Endothelial cell of umbilical vein (primary cell): ENCODE measurements at places on chromosomes 11 and 22. TPM values are rescaled to one million over a fixed set of nuclear protein-coding genes. Genes with fewer than 3 reads are reported as not detected.

Gene MAFF
- total RNA-seq: 59.5 and 61.2 TPM in 2 replicates

GRCh38 chr11:69012092-69013008 lies 696 bp downstream of the MRGPRF start:
- H3K27ac ChIP-seq: no peak overlapping the region
- DNase-seq: no peak
- H3K4me1 ChIP-seq: no peaks in the 10 kb centered on the region

GRCh38 chr11:7028141-7028540 lies 7.9 kb downstream of the NLRP14 start:
- no peaks in the 10 kb centered on the region for H3K36me3 ChIP-seq
- no peaks in the 10 kb centered on the region for H3K27me3 ChIP-seq
- H3K27ac ChIP-seq: no peak overlapping the region
- H3K4me3 ChIP-seq: no peak overlapping the region
- DNase-seq: no peak

GRCh38 chr11:36193290-36193619 lies 96.0 kb downstream of the COMMD9 start:
- H3K27me3 ChIP-seq: no peaks in the 10 kb centered on the region
- no peak overlapping the region for H3K27ac ChIP-seq
- DNase-seq: no peak
- no peak overlapping the region for H3K4me3 ChIP-seq
- no peaks in the 10 kb centered on the region for H3K36me3 ChIP-seq

DNA sequence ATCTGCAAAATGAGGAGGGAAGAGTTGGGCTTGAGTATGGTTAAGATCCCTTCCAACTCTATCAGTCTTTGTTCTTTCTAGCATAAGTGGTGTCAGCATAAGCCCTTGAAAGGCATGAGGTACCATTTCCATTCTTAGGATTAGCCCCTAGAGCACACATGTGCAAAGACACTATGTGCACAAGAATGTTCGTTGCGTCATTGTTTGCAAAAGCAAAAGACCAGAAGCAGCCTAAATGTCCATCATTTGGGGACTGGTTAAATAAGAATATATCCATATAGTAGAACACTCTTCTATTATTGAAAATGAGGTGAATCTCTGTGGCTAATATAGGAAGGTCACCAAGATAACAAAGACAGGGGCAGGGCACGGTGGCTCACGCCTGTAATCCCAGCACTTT lies 10.0 kb upstream of the KCTD14 start:
- H3K4me1 ChIP-seq: peaks cover 13% of the 10 kb centered on the region
- no peak overlapping the region for H3K4me3 ChIP-seq
- no peaks in the 10 kb centered on the region for H3K27me3 ChIP-seq
- DNase-seq: no peak
- H3K36me3 ChIP-seq: no peaks in the 10 kb centered on the region

Gene PIK3IP1
- 7.7 and 8.4 TPM in 2 replicates for total RNA-seq

Gene SLC35E4
- 15.3 TPM in 2 replicates for total RNA-seq

DNA sequence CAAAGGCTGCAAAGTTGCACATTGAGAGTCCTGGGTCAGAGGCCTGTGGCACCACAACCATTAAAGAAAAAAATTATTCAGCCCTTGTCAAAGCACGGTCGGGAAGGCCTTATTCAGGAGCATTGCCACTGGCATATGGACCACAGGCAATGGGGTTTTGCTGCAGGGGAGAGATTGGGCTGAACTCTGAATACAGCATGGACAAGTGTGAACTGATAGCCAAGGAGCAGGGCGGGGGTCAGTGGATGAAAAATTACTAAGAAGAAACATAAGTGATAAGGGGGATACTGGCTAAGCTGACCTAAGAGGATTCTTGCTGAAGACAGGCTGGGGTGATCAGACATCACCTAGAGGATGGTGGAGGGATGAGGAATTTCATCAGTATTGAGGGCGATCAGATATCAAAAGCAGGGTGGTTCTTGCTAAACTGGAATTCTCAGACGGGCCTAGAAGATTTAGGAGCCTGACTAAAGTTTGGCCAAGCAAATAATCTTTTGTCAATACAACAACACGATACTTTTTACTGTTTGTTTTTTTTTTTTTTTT lies 3.3 kb upstream of the DGCR8 start:
- no peaks in the 10 kb centered on the region for H3K36me3 ChIP-seq
- no peak for DNase-seq
- H3K27ac ChIP-seq: no peak overlapping the region
- H3K27me3 ChIP-seq: no peaks in the 10 kb centered on the region

DNA sequence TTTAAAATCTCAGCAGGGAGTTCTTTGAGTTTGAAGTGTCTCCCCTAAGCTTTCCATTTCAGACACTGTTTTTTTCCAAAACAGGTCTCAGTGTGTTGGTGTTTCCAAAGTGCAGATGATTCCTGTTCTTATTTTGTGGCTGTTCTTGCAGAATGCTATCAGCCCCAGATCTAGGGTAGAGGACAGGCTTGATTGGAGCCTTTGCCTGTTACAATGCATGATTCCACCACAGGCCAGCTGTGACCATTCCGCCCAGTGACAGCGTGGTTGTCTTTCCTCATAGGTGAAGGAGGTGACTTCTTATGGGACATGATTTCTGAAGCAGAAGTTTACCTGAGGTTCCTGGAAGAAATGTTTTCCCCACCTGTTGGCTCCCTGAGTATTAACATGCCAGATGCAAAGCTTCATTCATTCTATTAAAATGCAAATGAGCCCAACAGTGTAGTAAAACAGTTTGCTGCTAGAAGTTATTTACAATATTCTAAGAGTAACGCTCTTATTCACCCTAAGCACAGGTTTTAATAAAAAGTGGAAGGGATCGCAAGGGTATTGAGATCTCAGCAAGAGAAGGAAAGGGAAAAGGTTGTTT lies 36.9 kb upstream of the BIRC3 start:
- no peaks in the 10 kb centered on the region for H3K36me3 ChIP-seq
- H3K27ac ChIP-seq: no peak overlapping the region

Gene SLC29A2
- total RNA-seq: 4.8 and 5.2 TPM in 2 replicates

GRCh38 chr22:48089601-48090331 lies 1327.3 kb downstream of the TBC1D22A start:
- no peak overlapping the region for H3K4me3 ChIP-seq
- no peak for DNase-seq
- no peak overlapping the region for H3K27ac ChIP-seq
- no peaks in the 10 kb centered on the region for H3K27me3 ChIP-seq
- H3K4me1 ChIP-seq: no peaks in the 10 kb centered on the region

GRCh38 chr11:75272821-75273301 lies 32.3 kb downstream of the TPBGL start:
- DNase-seq: no peak
- peaks cover 15% of the 10 kb centered on the region for H3K4me1 ChIP-seq
- no peak overlapping the region for H3K4me3 ChIP-seq
- no peaks in the 10 kb centered on the region for H3K27me3 ChIP-seq
- peaks cover 5% of the 10 kb centered on the region for H3K36me3 ChIP-seq

GRCh38 chr11:10181811-10182210 lies 112.2 kb downstream of the SBF2 start:
- no peak overlapping the region for H3K4me3 ChIP-seq
- no peaks in the 10 kb centered on the region for H3K27me3 ChIP-seq
- no peaks in the 10 kb centered on the region for H3K36me3 ChIP-seq
- peak; percentile 48 for DNase-seq

Gene LDHAL6A
- total RNA-seq: not detected in 2 replicates

DNA sequence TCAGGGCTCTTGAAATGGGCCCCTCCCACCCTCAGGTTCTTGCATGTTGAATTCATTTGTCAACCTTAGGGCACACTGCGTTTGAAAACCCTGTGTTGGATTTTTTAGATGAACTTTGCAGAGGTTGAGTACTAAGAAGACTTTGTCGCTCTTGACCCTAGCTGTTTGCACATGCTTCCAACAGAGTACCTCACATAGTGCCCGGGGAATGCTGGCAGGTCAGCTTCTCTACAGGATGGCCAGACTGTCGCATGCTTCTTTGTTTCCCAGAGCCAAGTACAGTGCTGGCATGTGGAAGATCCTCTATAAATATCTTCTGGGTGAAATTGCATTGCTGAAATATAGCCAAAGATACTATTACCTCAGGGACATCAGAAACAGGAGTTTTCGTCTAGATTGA lies 59.9 kb downstream of the FAT3 start:
- no peaks in the 10 kb centered on the region for H3K36me3 ChIP-seq
- no peaks in the 10 kb centered on the region for H3K4me1 ChIP-seq
- no peaks in the 10 kb centered on the region for H3K27me3 ChIP-seq
- H3K27ac ChIP-seq: no peak overlapping the region
- no peak overlapping the region for H3K4me3 ChIP-seq

DNA sequence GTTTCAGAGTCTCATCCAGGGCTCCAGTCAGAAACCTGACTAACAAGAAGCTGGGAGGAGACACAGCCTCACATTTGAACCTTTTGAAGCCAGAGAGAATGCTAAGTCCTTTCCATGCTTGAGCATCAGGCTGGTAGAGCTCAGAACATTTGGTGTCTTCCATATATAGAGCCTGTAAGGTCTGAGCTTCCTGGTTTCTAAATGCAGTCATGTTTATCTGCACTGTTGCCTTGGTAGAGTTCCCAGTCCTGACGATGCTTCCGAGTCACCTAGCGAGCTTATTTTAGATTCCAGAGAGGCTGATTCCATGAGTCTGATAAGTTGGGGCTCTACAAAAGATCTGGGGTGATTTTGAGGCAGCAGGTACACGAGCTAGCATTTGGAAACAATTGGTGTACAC lies 68.4 kb upstream of the SORL1 start:
- no peak overlapping the region for H3K27ac ChIP-seq
- no peak for DNase-seq
- H3K27me3 ChIP-seq: no peaks in the 10 kb centered on the region
- H3K36me3 ChIP-seq: no peaks in the 10 kb centered on the region

DNA sequence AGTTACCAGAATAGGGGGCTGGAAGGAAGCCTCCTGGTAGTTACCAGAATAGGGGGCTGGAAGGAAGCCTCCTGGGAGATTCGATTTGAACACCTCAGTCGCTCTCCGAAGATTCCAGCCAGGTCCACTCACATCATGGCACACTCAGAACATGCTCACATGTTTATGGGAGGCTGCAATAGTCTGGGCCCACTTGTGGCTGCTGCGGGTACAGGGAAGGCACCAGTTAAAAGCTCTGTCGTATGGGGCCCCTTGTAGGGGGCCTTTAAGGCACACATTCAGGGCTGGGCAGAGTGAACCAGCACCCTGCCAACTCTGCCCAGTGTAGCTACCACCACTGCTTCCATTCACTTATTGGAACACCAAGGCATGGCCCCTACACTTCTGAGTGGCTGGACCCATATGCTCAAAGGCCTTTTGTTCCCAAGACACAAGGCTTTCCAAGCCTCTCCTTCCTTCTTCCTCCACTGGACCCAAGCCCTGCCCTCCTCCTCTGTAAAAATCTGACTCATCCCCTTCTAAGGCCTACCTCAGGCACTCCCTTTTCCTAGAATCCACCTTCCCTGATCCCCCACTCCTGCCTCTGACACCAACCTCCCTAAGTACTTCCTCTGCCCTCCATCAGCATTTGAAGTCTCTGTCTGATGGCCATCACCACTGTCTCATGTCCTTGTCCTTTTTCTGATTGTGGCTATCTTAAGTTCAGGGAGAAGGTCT lies 28.0 kb downstream of the USP35 start:
- H3K36me3 ChIP-seq: peaks cover 63% of the 10 kb centered on the region
- H3K4me1 ChIP-seq: no peaks in the 10 kb centered on the region
- no peak overlapping the region for H3K27ac ChIP-seq

Gene CLDN5
- total RNA-seq: 165 and 198 TPM in 2 replicates

Gene SCGB1C1
- not detected in 2 replicates for total RNA-seq

Gene ASPHD2
- 5.5 and 7.8 TPM in 2 replicates for total RNA-seq

- no peak overlapping the region for H3K27ac ChIP-seq
- no peak overlapping the region for H3K4me3 ChIP-seq
- no peaks in the 10 kb centered on the region for H3K36me3 ChIP-seq
- no peaks in the 10 kb centered on the region for H3K4me1 ChIP-seq
- H3K27me3 ChIP-seq: no peaks in the 10 kb centered on the region
Observed at GRCh38 chr11:4839851-4840549, 9.0 kb downstream of the OR51S1 start.

Gene CEND1
- 0.40 and 0.83 TPM in 2 replicates for total RNA-seq

DNA sequence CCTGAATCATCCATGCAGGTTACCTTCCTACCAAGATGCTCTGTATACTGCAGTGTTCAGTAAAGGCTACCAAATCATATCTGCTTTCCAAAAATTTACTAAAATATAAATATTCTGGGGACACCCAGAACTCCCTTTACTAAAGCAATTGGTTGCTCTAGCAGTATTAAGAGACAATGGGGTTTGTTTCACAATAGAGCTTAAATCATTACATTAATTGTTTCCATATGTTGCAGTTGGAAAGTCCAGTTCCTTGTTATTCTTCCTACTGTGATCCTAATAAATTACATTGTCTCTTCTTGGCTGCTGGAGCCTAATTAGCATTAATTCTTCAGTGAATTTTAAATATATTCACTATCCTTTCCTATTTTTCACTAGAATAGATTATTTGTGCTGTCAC lies 316.0 kb upstream of the MTNR1B start:
- H3K4me1 ChIP-seq: no peaks in the 10 kb centered on the region
- no peak overlapping the region for H3K4me3 ChIP-seq
- H3K27ac ChIP-seq: no peak overlapping the region

Gene CATSPERZ
- total RNA-seq: not detected in 2 replicates

Gene ZC3H7B
- total RNA-seq: 89.6 and 95.9 TPM in 2 replicates

- no peak for DNase-seq
- no peak overlapping the region for H3K4me3 ChIP-seq
- H3K36me3 ChIP-seq: no peaks in the 10 kb centered on the region
- no peaks in the 10 kb centered on the region for H3K27me3 ChIP-seq
- H3K4me1 ChIP-seq: no peaks in the 10 kb centered on the region
Observed at GRCh38 chr11:68196219-68196618, 16.9 kb downstream of the KMT5B start.

DNA sequence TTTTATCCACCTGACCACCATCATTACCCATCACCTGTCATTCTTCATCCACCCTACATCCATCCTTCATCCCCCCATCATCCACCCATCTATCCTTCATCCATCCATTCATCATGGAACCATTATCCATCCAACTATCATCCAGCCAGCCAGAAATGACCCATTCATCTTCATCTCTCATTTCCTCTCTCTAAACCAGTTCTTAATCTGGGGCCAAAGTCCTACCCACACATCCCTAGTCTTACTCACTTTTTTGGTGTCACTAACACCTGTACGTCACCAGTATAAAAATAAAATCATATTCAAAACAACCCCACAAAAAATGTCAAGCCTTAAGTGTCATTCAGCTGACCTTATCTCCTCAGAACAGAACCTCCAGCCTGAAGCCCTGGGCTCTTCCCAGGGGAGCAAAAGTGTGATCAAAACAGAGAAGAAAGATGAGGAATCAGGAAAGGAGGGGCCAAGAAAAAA lies 12.3 kb downstream of the SPI1 start:
- no peak for DNase-seq
- peaks cover 2% of the 10 kb centered on the region for H3K27me3 ChIP-seq
- H3K4me1 ChIP-seq: no peaks in the 10 kb centered on the region
- no peak overlapping the region for H3K27ac ChIP-seq

Gene DRD2
- not detected in 2 replicates for total RNA-seq
